ENCODE measurements at places on chromosomes 3 and 15.

GRCh38 chr3:35651851-35652250 is 12.5 kb downstream of the ARPP21 start:
- no peak for DNase-seq

GRCh38 chr3:32865383-32865782 is 47.6 kb downstream of the TRIM71 start:
- DNase-seq = no peak

GRCh38 chr15:82890995-82891390 is 61.5 kb downstream of the HOMER2 start:
- no peak for DNase-seq

- DNase-seq = no peak
Measured at GRCh38 chr3:74506246-74506645, 108.2 kb downstream of the CNTN3 start.

- no peak for DNase-seq
Measured at GRCh38 chr15:54605043-54605442, 591.7 kb downstream of the RSL24D1 start.

- no peak for DNase-seq
Measured at GRCh38 chr15:100332721-100333120, 9.1 kb downstream of the ADAMTS17 start.

DNA sequence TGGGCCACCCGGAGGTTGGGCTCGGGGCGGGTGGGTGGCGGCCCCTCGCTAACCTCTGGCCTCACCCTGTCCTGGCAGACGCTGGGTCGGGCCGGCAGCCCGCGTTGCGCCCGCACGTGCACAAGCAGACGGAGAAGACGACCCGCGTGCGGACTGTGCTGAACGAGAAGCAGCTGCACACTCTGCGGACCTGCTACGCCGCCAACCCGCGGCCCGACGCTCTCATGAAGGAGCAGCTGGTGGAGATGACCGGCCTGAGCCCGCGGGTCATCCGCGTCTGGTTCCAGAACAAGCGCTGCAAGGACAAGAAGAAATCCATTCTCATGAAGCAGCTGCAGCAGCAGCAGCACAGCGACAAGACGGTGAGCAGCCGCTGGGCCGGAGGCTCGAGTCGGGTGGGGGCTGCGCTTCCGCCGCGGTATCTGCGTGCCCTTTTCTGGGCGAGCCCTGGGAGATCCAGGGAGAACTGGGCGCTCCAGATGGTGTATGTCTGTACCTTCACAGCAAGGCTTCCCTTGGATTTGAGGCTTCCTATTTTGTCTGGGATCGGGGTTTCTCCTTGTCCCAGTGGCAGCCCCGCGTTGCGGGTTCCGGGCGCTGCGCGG is 3.7 kb downstream of the ISL2 start:
- no peak for DNase-seq

DNA sequence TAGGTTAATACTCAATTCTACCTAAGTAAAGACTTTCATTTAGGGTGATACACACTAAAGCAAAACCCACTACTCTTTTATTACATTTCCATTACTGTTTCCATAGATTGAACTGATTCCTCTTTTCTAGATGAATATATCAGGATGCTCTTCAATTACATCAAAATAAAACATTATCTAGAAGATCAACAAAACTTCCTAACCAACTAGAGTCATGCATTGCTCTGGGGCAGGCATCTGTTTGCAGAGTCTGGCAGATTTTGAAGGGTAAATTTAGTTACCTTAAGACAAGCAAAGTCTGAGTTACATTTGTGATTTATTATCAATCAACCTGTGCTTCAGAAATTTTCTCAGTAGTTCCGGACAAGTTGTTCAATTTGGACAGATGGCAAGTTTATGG is 117.1 kb downstream of the NEK11 start:
- DNase-seq = no peak

- DNase-seq = no peak
Measured at GRCh38 chr15:83656192-83656591, 2.3 kb downstream of the ADAMTSL3 start.
